Colonic mucosa (tissue), 4 donors: ENCODE measurements at places on chromosomes 2 and 18.

DNA sequence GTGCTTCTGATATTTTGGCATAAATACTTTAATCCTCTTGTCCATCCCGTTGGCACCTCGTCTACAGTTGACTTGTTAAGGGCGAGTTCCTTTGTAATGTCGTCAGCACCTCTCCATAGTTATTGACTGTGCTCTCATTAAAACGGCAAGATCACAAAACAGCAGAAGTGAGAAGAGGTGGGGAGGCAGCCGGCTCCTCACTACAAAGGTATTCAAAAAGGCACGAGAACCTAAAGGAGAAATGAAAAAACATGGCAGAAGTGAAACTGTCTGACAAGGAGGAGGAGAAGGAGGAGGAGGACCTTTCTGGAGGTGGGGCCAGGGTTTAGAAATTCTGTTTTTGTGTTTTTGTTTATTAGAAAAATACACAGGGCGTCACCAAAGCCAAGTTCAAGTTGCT lies 235.6 kb downstream of the BCL11A start:
- no peak for DNase-seq

GRCh38 chr18:50879302-50880118 lies 592 bp downstream of the ME2 start:
- DNase-seq = peak; percentile 53

GRCh38 chr18:22155584-22155983 lies 13.8 kb upstream of the GATA6 start:
- DNase-seq = no peak

GRCh38 chr2:25041928-25042320 lies at the start of gene EFR3B:
EFR3B (plus strand) TSS chr2:25042076; CDS start chr2:25042313, 237 bp downstream.
- peak; percentile 93 for DNase-seq

GRCh38 chr2:37323176-37323780 lies 1.4 kb downstream of the PRKD3 start:
- DNase-seq = no peak

GRCh38 chr2:63740943-63741342 lies 100.8 kb upstream of the UGP2 start:
- no peak for DNase-seq

DNA sequence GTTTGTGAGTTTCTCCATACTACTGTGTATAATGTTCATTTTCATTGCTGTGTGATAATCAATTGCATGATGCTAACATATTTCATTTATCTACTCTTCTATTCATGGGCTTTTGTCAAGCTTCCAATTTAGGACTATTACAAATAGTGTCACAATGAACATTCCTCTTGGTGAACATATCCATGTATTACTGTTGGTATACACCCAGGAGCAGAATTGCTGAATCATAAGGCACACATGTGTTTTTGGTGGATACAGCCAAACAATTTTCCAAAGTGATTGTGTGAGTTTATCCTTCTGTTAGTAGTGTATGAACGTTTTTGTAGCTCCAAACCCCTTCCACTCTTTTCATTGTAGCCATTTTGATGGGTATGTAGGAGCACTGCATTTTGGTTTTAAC lies 101.6 kb upstream of the COPS8 start:
- DNase-seq = no peak

- DNase-seq = no peak
Measured at GRCh38 chr2:173062801-173063200, 12.8 kb upstream of the MAP3K20 start.

DNA sequence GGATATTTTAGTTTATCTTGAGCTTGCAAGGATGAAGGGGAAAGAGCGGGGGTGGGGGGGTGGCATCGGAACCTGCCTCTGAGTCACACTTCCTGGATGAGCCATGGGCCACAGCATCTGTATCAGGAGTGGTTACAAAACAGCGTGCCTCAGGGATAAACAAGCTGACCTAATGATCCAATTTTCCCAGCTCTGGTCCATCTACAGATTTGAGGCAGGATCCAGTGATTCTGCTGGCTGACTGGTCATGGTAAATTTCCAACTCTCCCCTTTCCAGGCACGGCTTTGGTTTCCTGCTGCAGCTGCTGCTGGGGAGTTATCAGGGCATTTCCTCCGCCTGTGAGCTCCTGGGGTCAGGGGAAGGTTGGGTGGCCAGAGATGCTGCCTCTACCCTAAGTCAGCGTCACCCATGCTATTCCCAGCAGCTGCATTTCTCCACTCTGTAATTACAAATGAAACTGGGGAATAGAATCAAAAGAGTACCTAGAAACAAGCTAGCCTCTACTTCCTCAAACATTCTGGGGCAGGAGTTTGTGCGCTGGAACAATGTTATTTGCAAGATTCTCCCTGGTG lies 4.7 kb upstream of the HPCAL1 start:
- no peak for DNase-seq

- no peak for DNase-seq
Measured at GRCh38 chr18:35861367-35862118, 110.9 kb upstream of the RMP24 start.

- peak; percentile 82 for DNase-seq
Measured at GRCh38 chr2:169091761-169092519, 22.6 kb downstream of the DHRS9 start.

DNA sequence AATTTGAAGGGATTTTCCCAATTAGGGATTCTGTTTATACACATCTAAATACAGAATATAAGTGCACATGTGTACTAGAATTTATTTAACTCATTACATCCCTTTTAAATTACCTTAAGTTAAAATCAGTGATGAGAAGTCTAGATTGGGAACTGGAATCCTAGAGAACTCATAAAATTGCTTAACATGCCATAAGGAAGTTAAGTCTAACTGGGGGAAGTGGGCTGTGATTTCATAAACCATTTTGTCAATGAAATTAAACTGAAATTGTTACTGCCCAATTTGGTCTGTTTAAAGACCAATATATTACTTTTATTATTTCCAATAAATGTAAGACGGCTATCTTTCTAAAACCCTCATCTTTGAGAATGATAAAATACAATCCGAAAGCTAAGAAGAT lies 72.3 kb upstream of the CD226 start:
- no peak for DNase-seq

- DNase-seq = no peak
Measured at GRCh38 chr2:216109962-216110614, 940 bp downstream of the XRCC5 start.

DNA sequence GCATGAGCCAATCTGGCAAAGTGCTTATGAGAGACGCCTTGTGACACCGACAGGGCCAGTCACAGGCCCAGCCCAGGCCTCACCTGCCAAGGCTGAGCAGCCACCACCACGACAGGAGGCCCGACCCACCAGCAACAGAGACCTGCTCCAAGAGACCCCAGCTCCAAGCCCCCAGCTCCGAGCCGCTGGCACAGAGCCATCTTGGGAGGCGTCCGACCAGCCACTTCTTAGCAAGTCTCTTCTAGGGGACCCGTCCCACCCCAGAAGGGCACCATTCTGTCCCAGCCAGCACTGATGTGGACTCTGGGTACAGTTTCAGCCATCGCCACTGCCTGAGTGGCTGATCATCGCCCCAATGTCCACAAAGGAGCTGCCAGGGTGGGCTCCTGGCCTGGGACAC lies 290.7 kb upstream of the SALL3 start:
- DNase-seq = no peak

DNA sequence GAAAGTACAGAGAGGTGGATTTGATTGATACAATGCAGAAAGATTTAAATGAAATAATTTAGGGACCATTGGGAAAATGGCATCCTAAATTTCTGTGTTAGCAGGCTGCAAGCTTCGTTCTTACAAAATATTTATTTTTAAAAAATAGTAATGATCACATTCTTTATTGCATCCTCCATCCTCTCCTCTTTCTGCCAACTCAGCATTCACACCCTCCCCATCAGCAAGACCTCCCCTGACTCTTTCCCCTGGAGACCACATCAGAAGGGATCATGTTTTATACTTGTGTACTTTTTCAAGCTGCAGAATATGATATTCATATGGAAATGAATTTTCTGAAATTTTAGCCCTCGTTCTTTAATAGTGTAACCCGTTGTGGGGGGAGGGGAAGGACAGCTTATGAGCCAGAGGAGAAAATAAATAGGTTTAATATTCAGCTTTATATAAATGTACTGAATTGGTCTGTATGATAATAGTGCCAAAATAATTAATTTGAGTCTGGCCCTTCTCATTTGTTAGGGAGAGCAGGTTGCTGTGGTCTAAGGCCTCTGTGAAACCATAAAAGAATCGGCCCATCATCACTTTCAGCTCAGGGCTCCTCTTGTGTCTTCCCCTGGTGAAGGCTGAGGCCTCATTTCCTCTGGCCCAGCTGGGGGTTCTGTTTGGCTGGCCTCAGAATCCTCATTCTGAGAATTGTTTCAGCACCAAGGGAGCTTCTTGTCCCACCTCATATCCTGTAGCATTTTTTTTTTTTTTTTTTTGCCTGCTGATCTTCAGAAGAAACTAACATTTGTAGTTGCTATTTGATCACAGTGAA lies 330.8 kb downstream of the TXNL1 start:
- DNase-seq = no peak

- DNase-seq = no peak
Measured at GRCh38 chr18:62140259-62140658, 46.6 kb downstream of the PIGN start.

GRCh38 chr2:127719301-127720218 lies 18.3 kb downstream of the SFT2D3 start:
- DNase-seq = no peak

- peak; percentile 62 for DNase-seq
Measured at GRCh38 chr18:51278045-51278649, 80.7 kb upstream of the MEX3C start.

DNA sequence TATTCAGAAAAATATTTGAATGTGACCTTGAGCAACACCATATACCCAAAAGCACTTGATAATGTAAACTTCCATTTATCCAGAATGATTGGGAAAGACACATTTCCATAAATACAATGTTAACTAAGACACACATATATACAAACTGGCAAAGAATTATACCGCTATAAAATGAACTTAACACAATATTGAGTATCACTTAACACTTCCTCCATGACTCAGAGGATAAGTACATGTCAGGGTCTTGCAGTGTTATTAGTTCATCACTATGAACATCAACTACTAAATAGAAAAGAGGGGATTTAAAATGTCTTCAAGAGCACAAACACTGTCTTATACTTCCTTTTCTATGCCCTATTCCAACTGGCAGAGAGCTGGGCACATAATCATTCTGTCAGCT lies 18.6 kb downstream of the WDSUB1 start:
- DNase-seq = no peak

DNA sequence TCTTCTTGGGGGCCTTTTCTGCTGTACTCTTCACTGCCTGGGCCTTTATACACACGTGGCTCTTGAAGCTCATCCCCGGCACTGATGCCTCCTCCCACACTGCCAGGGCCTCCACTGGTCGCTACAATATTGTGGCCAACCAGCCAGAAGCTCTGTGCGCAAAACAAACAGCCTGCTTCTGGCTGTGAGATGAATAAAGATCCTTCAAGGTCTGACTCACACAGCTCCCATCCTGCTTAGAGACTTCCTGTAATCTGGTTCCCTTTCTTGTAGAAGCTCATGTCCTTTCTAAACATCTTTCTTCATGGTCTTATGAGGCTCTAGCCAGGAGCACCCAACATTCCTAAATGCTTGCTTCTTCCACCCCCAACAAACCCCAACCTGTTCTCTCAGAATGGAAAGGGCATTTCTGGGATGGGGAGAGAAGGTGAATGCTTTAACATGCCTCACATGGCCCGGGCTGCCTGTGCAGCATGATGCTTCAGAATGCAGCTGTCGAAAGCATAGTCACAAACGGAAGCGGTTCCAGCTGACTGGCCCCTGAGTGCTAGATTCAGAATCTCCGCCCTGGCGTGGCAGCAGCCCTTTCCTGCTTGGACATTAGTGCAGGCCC lies 24.6 kb downstream of the NRP2 start:
- peak; percentile 35 for DNase-seq

DNA sequence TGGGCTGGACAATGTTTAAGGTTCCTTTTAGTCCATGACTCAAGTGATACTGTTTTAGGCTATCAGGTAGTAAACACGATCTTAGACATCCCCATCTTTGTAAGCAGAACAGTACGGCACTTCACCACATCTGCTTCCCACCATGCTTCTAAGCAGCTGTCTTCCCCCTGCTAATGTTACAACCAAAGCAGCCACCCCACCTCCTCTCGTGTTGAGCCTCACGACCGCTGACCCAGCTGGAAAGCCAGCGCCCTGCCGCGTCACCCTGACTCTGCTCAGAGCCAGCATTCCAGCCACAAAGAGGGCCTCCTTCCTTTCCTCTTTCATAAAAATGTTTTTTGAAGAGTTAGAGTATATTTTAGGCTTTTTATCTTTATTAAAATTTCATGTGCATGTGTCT lies 9.4 kb downstream of the MTERF4 start:
- DNase-seq = no peak

DNA sequence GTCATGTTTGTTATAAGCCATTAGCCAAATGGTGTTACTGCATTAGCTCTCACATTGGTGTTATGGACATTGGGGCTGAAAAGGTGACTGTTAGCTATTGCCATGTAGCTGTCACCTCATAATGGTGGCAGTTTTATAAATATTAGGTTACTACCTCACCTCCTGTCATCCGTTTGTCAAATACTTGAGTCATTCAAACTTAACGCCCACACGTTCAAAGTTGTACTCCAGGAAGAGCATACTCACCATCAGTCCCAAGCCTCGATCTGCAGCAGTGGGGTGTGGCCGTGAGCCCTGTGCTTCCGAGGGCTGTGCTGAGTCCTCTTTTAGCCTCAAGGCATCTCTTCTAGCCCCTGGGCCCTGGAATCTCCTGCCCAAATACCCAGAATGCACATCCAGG lies 87.3 kb downstream of the PDK1 start:
- no peak for DNase-seq

GRCh38 chr2:184920451-184920965 lies 322.2 kb downstream of the ZNF804A start:
- DNase-seq = no peak

GRCh38 chr2:23850564-23851256 lies 76.2 kb downstream of the ATAD2B start:
- DNase-seq = no peak

DNA sequence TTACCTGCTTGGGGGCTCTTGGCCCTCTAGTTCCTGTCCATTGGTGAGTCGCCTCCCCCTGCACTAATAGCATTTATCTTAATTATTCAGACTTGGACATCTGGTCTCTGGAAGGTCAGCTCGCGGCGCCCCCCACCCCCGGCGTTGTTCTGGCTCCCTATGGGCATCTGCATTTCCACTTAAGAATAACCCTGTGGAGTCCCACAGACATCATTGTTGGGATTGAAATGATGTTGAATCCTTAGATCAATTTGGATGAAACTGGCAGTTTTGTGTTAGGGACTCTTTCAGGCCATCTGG lies 313.8 kb upstream of the HS6ST1 start:
- DNase-seq = no peak

DNA sequence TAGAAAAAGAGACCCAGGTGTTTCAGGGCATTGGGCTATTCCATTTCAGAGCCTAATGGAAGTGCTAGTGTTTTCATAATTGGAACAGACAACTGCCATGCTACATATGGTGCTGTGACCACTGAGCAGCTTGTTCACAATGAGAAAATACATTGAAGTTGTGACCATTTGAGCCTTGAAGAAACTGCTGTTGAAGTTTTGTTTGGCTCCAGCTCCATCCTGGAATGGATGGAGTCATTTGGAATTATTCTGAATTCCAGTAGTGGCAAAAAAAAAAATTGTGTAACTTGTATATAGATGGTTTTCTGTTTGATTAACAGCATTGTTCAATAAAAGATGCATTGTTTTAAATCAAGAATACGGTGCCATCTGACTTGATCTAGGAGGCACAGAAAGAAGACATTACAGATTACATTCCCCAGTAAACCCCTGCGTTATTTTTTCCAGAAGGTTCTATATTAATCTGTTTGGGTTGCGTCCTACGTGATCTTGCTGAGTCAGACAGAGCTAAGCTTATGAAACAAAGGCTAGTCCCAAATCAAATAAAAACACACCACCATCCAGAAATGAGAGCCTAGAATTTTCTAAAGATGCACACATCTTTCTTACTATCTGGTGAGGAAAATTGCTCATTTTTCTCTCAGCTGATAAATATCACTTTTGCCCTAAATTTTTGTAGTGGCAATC lies 19.2 kb downstream of the FMNL2 start:
- no peak for DNase-seq
